NCI-H524 (cell line): ENCODE measurements at places on chromosomes 13 and 19.

DNA sequence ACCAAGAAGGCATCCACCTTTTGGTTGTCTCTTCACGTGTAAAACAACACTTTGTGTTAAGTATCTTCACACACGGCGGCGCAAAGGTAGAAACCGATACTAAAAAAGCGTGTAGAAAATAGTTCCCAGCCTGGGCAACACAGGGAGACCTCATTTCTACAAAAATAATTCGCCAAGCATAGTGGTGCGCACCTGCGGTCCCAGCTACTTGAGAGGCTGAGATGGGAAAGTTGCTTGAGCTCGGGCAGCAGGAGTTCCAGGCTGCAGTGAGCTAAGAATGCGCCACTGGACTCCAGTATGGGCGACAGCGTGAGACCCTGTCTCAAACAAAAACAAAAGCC is 573 bp upstream of the ERCC5 start:
- DNase-seq: no peak

DNA sequence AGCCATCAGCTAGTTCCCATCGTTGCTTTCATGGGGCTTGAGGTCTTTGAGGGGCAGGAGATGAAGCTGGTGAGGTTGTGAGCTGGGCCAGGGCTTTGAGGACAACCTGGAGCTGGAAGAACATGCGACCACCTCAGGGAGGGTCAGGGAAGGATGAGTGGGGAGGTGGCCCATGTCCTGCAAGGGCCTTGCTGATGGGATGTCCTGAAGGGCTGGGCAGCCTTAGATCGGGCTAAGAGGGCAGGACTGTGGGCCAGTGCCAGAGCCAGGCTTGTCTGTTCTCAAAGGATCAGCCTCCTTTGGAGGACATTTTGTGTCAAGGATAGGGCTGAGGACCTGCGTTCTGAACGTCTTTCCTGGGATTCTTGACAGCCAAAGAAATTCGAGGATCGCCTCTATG is 10.5 kb downstream of the CYTH2 start:
- DNase-seq: no peak

- DNase-seq: no peak
Observed at GRCh38 chr13:112143753-112144615, 77.0 kb downstream of the SOX1 start.

GRCh38 chr19:40621283-40621682 is 20.1 kb downstream of the LTBP4 start:
- no peak for DNase-seq

- no peak for DNase-seq
Observed at GRCh38 chr13:44230736-44231135, 142.9 kb upstream of the SERP2 start.

GRCh38 chr13:58767566-58767965 is 1136.0 kb downstream of the PCDH17 start:
- no peak for DNase-seq

GRCh38 chr13:105928048-105928447 is 607.4 kb downstream of the EFNB2 start:
- DNase-seq: no peak

GRCh38 chr19:48770266-48770665 is 14.9 kb downstream of the FGF21 start:
- no peak for DNase-seq

DNA sequence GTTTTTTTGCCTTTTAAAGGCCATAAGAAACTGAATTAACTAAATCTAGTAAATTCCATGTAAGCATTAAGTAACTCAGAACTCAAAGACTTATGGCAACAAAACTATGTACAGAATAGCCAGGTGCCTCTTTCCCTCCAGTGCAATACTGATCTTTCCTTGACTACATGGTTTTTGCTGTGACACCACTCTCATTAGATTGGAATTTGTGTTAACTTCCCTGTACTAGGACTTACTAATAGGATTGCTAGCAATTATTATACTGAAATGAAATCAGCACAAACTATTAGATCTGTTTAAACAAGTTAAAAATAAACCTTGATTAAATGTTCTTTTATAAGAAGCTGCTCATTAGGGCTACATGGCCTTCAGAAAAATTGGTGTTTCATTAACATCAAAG is 96.3 kb downstream of the DACH1 start:
- no peak for DNase-seq

GRCh38 chr19:49546825-49547565 is 19.2 kb downstream of the RCN3 start:
- DNase-seq: peak; percentile 85

DNA sequence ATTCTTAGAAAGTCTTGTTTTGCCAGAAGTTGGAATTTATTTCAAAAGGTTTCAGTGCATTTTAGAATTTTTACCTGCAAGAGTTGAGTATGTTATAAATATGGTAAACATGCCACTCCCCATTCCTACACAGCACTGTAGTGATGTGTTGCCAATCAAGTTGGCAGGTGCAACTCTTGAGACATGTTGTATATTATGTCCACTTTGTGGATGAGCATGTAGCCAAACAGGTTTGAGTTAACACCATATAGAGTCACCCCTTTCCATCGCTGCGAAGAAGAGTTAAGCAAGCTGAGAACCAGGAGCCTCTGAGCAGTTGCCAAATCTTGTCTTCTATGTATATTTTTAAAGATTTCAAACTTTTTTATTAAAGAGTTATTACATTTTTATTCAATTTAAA is 359.8 kb downstream of the LMO7 start:
- DNase-seq: no peak

GRCh38 chr13:66965181-66965580 is 265.0 kb downstream of the PCDH9 start:
- DNase-seq: peak; percentile 89

- DNase-seq: no peak
Observed at GRCh38 chr19:19040417-19040816, 7.0 kb downstream of the ARMC6 start.

- no peak for DNase-seq
Observed at GRCh38 chr13:37925878-37926473, 56.4 kb upstream of the TRPC4 start.

GRCh38 chr13:94950303-94950702 is 238.0 kb upstream of the SOX21 start:
- DNase-seq: no peak

- DNase-seq: no peak
Observed at GRCh38 chr19:5968431-5969373, 9.2 kb downstream of the RANBP3 start.

GRCh38 chr13:91185294-91185863 is 162.1 kb upstream of the MIR17HG start:
- DNase-seq: no peak

- DNase-seq: no peak
Observed at GRCh38 chr13:98798849-98799645, 46.6 kb upstream of the SLC15A1 start.

DNA sequence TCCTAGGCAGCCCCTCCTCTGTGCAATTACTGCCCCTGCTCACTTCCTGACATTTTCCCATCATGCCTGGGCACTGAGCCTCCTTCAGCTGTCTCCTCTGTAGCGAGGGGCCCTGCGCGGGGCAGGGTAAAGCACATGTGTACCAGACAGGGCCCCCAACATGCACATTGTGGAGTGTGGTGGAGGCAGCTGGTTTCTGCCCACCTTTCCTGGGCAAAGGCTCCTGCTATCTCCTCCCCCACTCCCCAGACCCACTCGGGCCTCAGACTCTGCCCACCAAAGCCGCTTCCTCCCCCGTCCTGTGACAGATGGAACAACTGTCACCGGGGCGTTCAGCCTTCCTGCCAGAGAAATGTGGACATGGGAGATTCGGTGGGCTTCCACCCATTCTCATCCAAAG is 2.9 kb upstream of the KPTN start:
- peak; percentile 73 for DNase-seq

- DNase-seq: peak; percentile 87
Observed at GRCh38 chr19:1856345-1856697, 7.1 kb downstream of the KLF16 start.

DNA sequence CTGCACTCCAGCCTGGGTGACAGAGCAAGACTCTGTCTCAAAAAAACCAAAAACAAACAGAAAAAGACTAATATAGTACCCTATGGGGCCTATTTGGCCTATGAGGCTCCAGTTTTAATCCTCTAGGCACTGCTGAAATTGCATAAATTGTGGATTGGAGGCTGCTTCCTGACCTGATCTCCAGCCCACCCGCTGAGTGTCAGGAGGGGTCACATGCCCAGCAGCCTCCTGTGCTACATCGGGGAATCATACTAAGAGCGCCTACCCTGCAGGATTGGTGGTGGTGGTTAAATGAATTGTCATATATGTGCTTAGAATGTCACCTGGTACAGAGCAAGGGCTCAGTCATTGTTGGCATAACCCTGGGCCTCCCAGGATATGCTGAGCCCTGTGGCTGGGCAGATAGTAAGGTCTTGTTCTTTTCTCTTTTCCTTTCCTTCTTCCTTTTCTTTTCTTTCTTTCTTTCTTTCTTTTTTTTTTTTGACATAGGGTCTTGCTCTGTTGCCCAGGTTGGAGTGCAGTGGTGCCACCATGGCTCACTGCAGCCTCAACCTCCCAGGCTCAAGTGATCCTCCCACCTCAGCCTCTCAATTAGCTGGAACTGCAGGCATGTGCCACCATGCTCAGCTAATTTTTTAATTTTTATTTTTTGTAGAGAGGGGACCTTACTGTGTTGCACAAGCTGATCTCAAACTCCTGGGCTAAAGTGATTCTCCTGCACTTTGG is 31.3 kb downstream of the LTBP4 start:
- DNase-seq: no peak
